ENCODE measurements at places on chromosomes 2 and 18.

DNA sequence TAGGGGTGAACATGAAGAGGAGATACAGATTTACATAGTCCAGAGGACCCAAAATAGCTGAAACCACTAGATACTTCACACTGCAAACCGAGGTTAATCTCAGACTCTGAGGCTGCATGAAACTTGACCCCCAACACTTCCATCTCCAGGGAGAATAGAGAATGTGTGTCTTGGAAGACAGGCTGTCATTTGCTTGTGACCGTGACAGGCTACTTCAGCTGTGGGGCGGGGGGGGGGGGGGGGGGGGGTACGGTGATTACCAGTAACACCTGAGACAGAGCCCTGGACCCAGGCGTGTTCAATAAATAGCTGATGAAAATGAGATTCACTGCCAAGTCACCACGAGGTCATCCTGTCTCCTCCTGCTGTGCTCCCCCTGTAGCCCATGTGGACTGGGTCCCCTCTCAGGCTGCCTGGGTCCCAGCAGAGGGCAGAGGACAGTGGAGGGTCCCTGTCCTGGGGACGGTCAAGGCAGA, 5.7 kb upstream of the KLHL29 start:
- DNase-seq = no peak

DNA sequence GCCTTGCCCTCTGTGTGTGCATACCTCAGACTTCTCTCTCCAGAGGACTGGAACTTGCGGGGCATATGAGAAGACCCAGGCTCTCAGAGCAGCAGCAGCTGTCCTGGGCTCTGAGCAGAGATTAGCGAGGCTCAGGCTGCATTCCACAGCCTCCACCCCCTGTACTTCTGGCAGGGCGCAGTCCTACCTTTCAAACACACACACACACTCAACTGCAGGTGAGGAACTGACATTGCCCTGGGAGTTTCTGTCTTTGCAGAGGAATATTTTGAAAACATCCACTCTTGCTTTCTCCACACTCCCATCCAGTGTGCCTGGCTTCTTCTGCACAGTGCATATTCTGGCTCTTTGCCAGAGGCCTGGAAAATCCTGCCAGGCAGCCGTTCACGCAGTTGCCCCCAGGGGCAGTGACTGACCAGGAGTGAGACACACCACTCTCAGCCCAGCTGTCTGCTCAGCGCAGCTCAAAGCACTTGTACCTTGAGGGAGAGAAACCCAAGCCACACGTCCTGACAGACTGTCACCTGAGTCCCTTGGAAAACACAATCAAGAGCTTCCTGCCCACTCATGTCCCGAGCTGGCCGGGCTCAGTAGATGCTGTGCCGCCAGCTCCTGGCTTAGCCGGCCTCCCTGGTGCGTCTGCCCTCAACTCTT, 460.8 kb downstream of the RNF144A start:
- no peak for DNase-seq

DNA sequence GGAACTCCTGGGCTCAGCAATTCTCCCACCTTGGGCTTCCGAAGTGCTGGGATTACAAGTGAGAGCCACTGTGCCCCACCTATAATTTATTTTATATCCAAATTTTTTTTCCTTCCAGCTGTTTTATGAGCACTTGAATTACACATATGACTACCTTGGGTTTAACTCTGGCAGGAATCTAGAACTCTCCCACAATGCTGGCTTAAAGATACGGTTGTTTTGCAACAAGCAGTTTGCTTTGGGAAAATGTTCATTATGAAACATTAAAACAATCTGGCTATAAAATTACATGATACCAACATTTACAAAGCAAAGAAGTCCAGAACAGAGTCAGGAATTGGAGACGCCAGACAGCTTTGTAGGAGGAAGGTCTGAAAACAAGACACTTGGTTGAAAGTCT, 12.8 kb downstream of the CD302 start:
- DNase-seq = no peak

GRCh38 chr2:17709897-17710296, 43.7 kb downstream of the SMC6 start:
- no peak for DNase-seq

GRCh38 chr18:21040466-21040865, 71.1 kb downstream of the ROCK1 start:
- no peak for DNase-seq

GRCh38 chr18:41719808-41720207, 235.2 kb upstream of the PIK3C3 start:
- DNase-seq = no peak

GRCh38 chr18:12052866-12053265, 40.8 kb upstream of the ANKRD62 start:
- DNase-seq = no peak

DNA sequence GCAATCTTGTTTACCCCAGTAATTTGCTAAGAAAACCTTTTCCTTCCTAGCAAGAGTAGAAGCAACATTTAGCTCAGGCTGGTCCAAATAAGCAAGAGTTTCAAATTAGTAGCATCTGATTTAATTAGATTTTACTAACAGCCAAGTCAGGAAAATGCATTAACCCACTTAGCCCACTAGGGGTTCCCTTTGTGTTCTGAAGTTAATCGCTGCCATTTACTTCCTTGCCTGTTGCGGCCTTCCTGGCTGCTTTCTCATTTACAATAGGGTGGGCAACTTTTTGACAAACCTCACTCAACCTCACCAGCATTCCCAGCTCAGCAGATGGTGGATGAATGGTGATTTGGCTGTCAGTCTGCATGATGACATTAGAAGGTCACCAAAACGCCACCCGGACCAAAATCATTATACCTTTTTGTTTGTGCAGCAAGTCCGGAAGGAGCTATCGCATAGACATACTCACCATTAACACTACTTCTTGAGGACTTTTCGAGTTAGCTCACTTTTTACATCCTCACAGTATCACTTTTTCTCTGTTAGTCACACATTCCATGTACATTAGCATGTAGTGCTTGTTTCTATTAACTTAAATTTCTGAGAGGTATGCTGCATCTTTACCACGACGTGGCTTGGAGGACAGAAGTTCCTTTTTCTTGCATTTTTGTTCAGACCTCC, 101.5 kb upstream of the SETBP1 start:
- DNase-seq = no peak

DNA sequence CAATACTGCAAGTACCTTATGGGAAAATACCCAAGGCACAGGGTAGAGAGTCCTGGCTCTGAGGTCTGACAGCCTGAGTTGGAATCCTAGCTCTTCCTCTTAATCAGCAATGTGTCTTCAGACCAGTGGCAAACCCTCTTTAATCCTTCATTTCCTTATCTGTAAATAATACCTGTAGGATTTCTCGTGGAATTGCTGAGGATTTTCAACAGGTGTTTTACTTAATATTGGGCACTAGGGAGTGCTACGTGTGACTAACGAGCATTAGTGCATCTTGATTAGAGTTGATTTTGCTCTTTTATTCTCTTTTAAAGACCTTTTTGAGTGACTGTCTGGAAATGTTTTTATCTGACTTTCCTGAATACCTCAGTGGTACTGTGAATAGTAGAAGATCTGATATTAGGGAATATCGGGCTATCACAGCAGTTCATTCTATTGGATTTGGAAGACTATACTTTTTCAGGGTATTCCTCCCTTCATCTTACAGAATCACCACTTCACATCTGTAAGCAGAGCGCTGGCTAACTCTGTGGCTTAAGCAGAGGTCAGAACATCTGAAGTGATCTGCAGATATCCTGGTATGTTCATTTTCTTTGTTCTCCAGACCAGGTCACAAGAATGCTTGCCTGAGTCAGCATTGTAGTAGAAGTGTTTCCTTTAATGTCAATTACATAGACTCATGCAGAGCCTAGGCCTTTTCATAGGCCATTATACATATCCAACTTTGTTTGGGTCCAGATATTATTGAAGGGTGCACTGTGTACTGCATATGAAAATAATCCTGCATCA, 49.1 kb downstream of the ARHGAP28 start:
- no peak for DNase-seq

DNA sequence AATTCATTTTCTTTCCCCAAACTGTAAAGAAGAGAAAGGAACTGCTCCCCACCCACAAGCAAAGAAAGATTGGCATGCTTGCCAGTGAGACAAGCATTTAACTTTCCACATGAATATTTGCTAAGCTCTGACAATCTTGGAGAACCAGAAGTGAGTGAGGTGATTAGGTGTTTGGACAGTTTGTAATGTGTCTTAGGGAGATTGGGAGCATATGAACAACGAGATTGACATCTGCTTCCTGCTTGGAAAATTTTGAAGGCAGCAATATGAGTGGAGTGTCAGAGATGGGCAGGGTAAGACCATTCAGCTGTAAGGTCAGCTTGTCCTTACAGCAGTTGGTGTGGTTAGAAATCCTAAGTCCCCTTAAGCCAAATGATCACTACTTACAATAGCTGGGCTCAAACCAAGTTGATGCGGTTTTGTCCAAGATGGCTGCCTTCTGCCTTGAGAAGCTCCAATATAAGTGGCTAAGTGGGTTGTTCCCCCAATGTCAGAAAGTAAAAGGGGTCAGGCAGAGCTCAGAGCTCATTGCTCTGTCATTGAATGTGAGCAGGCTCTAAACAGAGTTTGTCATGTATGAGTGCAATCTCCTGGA, 36.0 kb upstream of the GALNT5 start:
- DNase-seq = no peak

DNA sequence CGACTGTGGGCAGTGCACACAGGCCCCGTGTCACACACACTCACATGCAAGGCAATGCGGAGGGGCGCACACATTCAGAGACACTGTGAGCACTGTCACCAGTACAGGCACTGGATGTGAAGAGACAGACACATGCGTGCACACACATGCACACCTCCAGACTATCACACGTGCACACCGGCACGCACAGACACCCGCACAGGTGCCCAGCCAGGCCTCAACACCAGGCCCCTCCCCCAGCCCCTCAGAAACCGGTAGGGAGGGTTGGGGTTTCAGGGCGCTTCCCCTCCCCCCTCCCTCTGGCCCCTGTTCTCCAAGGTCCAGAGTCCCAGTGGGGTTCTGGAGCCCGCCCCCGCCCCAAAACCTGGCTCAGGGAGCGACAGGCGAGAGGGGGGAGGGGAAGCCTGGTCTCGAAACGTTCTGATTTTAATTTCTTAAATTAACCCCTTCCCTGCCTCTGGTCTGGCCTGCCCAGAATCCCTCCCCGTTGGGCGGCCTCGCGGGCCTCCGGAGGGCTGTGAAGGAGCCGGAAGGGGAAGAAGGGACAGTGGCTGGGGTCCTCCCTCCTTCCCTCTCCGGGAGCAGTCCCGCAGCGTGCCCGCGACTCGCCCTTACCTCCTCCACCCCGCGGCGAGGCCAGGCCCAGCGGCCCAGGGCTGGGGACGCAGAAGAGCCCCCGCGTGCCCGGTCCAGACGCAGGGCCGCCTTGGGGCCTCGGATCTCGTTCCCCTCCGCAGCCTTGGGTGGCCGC, 558 bp downstream of the FBXO41 start:
- DNase-seq = no peak

GRCh38 chr18:34543945-34544344, 166.2 kb upstream of the DTNA start:
- DNase-seq = no peak

DNA sequence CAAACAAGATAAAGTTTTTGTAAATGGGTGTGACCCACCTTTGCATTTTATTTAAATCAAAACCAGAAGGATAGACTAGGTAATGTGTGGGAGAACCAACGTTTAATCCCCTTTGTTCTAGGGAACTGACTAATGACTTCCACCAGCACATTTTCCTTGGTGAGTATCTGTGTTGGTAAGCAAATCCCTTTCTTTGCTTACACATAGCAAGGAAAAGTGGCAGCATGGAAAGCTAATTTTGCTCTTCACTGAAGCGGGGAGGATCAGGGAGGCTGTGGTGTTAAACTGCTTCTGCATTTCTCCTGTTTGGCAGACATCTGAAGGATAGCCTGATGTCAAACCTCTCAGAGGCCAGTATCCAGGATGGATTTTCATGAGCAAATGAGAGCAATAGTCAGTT, 331.1 kb downstream of the PTPRM start:
- DNase-seq = no peak

DNA sequence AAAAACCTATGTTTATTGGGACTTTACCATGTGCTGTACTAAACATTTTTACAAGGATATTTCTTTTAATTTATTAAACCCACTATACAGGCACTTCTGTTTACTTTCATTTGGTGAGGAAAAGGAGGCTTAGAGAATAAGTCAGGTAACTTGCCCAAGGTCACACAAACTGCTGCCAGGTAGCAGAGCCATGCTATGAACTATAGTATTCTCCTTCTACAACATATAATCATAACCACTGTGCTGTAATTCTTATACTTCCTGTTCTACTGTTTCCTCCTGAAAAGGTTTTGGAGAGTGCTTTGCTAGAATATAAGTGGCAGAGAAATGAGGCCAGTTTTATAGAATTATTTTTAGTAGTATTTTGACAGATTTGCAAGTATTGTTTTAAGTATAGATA, 29.5 kb downstream of the SLC39A10 start:
- DNase-seq = no peak
